T-helper 22 cell (primary cell): ENCODE measurements at places on chromosomes 2 and 18.

DNA sequence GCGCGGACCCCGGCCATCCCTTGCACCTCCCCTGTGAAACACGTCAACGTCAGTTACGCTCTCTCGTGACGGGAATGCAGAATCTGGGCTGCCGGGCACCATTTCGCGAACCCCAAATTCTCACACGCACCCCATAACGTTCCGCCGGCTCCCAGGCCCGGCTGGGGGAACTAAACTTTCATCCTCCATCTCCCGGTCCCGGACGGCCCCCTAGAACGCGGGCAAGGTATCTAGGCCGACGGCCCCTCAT is 544 bp downstream of the DNAJC27 start:
- no peak for DNase-seq

DNA sequence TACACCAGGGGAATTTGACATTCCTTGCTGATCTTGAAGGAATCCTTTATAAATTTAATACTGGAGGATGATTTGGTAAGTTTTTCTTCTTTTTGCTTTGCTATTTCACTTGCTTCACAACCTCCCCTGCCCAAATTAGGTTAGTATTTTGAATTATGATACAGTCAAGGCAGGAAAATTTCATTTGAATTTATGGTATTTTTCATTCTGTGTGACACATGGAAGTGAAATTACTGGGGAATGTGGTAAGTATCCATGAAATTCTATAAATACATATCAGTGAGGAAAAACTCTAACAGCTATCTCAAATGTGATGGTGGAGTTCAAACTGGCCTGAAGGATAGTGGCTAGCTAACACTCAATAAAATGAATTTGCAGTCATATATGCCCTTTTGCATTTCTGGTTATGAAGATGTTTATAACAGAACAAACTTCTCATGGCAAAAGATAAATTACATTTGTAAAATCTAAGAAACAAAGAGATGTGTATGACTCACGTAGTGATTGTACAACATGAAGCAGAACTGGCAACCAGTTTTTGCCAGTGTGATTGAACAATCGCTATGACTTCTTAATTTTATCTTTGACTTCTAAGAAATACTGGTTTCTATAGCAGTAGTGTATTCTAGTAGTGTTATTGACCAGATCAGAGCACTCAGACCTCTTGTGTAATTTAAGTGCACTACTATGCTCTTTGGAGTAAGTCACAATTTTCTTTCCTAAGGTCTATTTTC is 152.6 kb downstream of the IKZF2 start:
- no peak for DNase-seq

DNA sequence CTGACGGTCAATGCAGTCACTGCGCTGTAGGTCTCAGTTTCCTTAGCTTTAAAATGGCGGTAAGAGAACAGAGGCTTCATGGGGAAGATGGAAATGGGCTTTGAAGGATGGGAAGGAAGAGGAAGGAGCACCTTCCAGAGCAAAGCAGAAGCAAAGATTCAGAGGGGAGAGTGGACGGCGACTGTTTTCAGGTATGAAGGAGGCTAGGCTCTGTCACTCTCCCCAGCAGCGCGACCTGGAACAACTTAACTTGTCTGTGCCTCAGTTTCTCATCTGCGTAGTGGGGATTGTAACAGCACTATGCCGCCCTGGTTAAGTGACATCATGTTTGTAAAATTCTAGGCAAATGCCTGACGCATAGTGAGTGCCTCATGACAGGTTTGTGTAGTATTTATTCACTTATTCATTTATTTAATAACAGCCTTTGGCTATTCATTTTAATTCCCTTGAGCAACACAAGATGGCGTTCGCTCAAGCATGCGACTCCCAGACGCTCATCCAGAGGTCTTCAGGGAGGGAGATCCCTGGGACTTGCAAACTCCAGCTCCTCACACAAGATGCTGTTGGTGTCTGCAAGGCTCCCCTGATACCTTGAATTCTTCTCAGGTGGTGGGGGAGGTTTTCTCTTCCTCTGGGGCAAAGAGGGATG is 336.3 kb downstream of the DYSF start:
- no peak for DNase-seq

DNA sequence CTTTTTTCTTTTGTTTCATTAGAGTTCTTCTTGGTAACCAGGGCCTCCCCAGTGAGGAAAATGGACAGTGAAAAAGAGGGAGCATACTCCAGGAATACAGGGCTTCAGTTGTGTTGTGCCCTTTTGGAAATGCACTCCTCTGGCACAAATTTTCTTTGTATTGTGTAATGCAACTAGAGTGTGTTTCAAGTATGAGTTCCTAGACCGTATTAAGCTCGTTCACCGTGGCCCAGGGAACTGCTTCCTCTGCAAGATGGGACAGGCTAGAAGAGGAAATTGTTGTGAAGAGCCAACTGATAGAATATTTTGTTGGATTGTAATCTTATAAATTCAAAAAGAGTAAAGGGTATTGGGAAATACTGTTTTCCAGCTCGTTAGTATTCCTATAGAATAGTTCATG is 137.2 kb upstream of the TTC39C start:
- no peak for DNase-seq

DNA sequence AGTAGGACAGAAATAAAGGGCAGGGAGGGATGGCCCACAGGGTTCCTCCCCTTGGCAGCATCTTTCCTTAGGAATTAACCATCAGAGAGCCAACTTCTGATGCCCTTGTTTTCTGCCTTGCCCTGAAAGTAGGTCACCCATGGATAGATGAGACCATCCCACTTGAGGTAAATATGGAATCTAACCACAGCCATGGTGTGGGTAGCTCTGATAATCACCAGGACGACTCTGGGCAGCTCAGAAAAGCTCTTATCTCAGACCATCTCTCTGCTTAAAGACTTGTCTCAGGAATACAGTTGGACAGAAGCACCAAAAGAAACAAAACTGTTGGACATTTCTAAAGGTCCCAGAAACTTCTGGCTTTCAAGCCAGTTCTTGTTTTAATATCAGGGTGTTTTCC is 101.4 kb upstream of the CELF4 start:
- no peak for DNase-seq

GRCh38 chr18:36294031-36294430 is 3.5 kb upstream of the FHOD3 start:
- no peak for DNase-seq

DNA sequence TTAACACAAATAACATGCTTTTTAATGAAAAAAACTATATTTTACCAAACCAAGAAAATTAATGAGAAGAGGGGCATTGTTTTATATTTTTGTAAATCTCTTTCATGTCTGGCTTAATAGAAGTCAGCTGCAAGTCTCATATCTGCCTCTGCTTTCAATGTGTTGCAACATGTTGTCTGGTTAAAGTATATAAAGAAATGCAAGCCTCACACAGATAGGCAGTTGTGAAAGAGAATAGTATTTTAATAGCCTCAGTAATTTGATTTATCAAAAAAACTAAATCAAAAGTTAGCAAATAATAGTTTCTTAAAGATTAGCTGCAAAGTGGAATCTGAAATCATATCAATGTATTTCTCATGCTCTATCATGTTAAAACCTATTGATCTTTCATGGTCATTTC is 52.9 kb upstream of the NCOA1 start:
- no peak for DNase-seq

DNA sequence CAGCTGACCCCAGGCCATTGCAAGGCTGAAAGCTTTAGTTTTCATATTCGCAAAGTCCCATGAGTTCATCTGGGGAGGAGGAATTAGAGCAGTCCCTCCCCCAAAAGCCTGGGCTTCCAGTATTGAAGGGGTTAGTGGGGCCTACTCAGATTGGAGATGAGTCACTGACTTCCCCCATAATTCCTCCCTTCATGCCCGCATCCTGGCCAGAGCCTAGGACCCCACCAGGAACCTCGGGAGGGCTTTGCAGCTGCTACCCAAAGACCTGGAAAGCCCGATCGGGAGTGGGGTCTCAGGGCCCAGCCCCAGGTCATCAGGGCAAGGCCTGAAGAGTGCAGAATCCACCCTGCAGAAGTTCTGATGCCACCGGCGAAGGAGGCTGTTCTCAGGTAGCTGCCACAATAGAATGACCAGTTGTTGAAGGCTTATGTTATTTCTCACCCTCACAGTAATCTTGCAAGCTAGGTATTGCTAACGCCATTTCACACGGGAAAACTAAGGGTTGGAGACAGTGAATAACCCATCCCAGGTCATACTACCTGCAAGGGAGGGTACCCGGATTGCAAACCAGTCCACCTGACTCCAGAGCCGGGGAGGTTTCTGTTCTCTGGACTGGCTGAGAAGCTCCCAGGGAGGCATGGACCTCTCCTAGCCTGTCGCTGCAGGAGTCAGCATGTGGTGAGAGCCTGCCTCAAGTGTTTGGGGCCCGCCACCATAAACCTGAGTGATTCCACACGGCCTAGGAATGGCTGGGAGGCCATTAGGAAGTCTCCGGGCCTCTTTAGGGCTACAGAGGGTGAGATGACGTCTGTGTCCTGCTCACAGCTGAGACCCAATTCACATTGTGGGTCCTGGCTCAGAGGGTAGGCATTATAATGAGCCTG is 5.8 kb upstream of the ARID5A start:
- no peak for DNase-seq

- no peak for DNase-seq
Observed at GRCh38 chr2:164412831-164413230, 208.5 kb downstream of the GRB14 start.

DNA sequence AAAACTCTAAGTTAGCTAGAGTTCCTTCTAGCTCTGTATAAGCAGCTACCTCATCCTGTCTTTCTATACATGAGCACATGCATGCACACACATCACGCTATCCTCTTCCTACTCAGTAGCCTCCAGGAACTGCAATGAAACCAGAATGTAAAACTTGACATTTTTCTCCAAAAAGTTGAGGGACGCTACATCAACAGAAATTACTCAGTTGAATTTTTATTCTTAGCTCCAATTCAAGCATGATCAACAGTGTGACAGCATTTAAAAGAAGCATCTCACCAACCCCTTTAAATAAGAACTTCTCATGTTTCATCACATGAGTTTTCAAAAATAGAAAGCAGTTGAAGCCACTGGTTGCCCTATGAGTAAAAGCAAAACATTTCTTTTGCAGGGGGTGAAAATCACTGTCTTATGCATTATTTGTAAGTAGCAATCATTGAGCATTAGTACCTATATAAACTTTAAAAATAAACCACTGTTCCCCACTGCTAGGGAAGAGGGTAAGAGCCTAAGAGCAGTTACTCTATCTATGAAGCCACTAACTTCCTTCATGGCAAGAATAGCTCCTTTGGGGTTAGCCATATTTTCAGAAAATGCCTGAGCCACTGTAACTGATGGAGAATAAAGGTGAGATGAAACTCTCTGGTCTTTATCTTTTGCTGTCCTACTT is 77.9 kb upstream of the ARL5A start:
- no peak for DNase-seq

- DNase-seq = no peak
Observed at GRCh38 chr2:71570951-71571460, 117.6 kb downstream of the DYSF start.

- no peak for DNase-seq
Observed at GRCh38 chr2:160363961-160364360, 129.6 kb downstream of the RBMS1 start.

GRCh38 chr2:236659758-236660150 is 90.1 kb downstream of the ACKR3 start:
- no peak for DNase-seq

GRCh38 chr2:197805715-197806633 is 1.6 kb downstream of the PLCL1 start:
- no peak for DNase-seq

- no peak for DNase-seq
Observed at GRCh38 chr18:49631146-49631866, 69.4 kb downstream of the LIPG start.

DNA sequence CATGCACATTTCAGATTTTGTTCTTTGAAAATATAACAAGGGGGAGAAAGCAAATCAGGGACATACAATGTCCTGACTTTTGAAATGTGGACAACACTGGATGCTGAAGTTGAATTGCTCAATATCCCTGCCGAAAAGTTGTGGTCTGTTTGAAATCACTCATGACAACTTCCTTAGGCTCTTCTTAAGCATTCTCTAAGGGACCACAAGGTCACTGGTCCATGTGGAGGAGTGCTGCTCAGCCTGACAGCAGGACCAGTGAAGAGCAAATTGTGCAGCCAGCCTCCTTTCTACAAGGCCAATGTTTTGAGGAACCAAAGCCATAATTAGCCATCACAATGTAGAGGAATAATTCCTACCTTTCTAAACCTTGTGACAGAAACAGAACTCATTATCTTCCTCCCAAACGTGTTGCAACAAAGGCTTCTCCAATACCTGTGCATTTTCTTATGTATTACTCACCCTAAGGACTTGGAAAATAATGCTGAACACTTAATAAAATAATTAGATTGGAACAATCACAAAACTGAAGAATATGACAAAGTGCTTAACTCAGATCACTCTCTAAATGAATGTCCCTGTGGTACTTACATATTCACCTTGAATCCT is 1477.6 kb upstream of the NXPH2 start:
- no peak for DNase-seq

DNA sequence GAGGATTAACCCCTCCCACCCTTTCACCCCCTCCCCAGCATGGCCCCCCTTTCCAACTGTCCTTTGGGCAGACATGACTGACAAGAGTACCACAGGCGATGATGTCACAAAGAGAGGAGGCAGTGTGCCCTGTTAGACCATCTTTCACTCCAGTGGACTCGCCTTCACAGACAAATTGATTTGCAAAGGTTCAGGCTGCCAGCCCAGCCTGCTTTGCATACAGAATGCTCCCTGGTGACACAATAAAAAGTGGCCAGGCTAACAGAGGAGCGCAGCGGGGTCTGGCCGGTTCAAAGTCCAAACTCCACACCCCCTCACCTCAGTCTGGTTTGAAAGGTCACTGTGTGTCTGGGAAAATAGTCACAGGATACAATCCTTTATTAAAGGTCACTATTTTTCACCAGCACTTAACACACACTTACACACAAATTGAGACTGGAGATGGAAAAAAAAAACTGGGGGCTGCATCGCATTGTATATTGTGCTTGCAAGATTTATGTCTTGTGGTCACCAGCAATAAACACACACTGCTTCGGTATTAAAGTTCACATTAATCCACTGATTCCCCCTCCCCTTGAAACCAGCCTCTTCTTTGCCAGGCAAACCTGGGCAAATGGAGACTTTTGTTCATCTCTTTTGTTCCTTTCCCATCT is 236.9 kb downstream of the BCL11A start:
- DNase-seq = no peak

DNA sequence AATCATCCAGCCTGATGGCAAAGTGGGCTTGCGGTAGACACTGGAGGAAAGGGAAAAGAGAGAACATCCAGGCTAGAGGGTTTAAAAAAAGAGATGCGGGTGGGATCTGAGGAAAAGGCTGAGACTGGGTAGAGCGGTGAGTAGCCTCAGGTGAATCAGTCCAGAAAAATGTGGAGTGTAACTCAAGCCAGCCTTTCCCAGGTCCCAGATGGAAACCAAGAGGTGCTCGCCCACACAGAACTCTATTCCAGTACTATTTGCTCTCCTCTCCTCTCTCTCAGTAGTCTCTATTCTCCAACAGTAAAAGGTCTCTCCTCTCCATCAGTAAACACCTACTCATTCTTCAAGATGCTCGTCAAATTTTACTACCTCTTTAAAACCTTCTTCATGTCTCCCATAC is 38.3 kb upstream of the NRP2 start:
- no peak for DNase-seq

- DNase-seq = no peak
Observed at GRCh38 chr2:228771315-228771714, 499.8 kb downstream of the PID1 start.

- no peak for DNase-seq
Observed at GRCh38 chr2:71559080-71559827, 105.9 kb downstream of the DYSF start.
